ENCODE measurements at places on chromosomes 5 and 9.

GRCh38 chr9:14306672-14307660 lies 7.0 kb downstream of the NFIB start:
- no peak for DNase-seq

GRCh38 chr5:131630208-131630962 lies 4.6 kb downstream of the RAPGEF6 start:
- no peak for DNase-seq

GRCh38 chr5:352639-353611 lies 31.4 kb downstream of the AHRR start:
- DNase-seq = no peak

DNA sequence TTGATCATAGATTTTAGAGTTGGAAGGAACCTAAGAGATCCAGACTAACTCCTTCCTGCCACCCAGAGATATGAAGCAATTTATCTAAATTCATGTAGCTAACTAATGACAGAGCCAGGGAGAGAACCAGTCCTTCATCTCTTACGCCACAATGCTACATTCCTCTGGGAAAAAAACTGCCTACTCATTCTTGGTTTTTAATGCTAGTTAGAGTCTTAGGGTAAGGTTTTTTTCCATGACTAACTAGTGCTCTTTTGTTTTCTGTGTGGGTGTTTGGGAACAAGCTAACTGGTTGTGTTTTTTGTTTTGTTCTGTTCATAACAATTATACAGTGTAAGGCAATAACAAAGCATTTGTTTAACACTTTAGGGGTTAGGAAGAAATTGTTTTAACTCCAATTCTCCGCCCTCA lies 52.4 kb downstream of the SLC44A1 start:
- DNase-seq = no peak

DNA sequence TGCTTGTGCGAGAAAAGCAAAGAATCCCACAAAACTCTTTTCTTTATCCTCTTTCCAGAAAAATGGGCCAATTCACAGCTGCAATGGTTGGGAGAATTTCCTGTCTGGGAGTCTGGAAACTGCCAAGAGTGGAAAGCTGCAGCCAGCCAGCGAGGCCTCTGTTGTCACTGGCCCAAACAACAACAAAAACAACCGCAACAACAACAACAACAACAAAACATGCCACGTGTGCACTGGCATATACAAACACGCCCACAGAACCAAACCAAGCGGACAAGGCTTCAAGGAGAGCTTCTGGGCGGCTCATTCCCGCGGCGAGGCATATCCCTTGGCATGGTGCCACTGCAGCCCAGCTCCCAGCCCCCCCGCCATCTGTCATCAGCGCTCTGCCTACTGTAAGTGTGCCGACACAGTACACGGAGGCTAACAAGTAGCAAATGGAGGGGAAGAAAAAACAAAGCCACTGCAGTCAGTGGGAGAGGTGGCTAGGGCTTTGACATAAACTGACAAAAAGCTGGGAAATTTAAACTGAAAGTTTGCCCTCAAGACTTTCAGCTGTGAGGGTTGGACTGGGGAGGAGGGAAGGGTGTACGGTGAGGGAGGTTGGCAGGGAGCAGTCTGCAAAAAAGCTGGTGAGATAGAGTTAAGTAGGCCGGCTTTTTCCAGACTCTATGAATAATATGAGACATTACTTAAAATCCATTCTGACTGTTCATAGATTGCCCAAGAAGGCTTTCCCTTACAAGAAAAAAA lies 165.0 kb upstream of the ZNF462 start:
- DNase-seq = no peak

GRCh38 chr5:138978080-138978479 lies 102.9 kb upstream of the LRRTM2 start:
- DNase-seq = no peak

DNA sequence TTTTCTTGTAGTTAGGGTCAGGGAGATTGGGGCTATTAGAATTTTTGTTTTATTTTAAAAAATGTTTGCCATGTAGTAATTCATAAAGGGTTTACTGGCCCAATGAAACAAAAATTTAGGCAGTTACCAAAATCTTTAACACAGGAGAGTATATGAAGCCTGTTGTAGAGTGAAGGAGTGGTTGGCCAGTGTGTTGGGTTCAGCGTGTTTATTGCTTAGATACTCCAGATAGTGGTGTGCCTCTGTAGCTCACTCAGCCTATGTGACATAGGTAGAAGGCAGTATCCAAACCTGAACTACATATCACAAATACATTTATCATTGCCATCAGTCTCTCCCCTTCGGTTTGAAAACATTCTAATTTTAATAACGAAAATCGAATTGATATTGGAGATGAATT lies 1.2 kb downstream of the TEK start:
- no peak for DNase-seq

- peak; percentile 77 for DNase-seq
Measured at GRCh38 chr9:136784249-136784996, 6.7 kb upstream of the TMEM141 start.

DNA sequence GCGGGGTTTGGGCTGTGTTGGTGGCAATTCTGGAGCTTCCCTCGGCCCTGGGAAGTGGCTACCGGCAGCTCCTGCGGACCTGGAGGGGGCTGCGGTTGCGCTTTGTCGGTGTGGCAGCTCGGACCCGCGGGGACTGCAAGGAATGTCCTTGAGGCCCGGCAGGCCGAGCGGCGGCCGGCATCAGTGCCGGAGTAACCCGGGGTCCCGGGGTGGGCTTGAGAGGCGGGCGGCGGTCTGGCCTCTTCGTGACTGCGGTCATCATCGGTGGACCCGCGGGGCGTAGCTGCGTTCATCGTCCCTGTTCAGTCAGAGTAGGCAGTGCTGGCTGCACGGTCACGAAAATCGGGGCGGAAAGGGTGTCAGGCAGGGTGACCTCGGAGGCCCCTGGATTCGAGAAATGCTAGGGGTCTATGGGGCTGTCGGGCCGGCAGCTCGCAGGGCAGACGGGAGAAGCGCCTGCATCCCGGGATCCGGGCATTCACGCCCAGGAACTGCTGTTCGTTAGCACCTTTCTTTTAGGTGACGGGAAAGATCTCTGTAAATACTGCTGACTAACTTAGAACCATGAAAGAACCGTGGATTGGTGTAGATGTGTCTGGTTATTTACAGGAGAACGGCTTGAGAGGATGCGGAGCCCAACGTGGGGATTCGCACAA lies 474 bp downstream of the HMGCR start:
- peak; percentile 41 for DNase-seq

GRCh38 chr5:5424736-5425135 lies 2.3 kb downstream of the ICE1 start:
- no peak for DNase-seq

DNA sequence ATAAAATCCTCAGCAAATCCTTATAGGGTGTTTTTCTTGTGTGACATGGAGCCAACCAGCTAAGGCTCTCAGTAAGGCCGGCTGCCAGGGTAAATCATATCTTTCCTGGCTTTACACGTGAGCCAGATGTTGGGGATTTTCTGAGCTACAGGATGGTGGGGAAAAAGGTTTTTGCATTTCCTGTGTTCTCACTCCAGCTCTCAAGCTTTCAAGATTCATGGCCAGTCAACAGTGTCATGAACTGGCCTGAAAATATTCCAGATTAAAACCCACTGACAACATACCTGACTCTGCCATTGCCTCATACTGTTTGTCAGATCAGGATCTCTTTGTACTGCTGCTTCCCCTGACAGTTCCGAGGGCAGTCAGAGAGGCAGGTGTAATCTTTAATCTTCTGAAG lies 306.9 kb downstream of the GLIS3 start:
- no peak for DNase-seq

DNA sequence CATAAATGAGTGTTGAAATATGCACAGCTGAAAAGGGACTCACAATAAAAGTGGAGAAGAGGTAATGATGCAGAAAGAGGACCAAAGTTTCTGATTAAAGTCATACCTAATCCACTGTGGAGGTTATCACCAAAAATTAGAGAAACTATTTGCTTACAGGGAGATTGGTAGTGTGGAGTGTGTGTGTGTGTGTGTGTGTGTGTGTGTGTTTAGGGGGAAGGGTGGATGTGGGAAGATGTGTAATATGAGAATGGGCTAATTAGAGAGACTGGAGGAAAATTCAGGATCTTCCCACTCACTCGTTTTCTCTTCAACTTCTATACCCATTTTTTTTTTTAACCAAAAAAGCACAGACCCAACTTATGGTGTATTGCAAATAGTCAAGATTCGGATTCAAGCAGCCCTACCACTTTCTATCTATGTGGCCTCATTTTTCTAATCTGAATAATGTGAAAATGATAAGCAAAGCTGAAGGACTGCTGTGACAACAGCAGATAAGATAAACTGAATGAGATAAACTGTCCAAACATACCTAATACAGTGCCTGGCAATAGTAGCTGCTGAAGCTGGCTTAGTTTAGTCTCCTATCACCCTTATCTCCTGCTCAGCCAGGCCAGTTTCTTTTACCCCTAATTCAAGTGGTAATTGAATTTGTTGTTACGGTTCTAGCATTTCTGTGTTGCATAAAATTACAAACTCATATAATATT lies 501.1 kb downstream of the KDM4C start:
- DNase-seq = no peak

DNA sequence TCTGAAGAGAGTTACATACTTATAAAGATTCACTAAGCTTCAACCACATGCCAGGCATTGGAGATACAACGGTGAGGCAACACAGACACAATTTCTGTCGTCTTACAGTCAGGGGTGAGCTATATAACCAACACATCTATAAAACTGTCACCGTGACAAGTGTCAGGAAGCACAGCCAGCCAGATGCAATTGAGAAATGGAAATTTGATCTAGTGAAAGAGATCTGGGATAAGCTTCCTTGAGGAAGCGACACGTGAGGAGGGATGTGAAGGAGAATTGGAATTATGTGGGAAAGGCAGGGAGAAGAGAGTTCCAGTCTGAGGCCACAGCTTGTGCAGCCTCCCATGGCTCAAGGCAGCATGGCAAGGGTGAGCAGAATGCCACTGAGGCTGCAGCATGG lies 50.9 kb upstream of the ZNF354B start:
- no peak for DNase-seq

DNA sequence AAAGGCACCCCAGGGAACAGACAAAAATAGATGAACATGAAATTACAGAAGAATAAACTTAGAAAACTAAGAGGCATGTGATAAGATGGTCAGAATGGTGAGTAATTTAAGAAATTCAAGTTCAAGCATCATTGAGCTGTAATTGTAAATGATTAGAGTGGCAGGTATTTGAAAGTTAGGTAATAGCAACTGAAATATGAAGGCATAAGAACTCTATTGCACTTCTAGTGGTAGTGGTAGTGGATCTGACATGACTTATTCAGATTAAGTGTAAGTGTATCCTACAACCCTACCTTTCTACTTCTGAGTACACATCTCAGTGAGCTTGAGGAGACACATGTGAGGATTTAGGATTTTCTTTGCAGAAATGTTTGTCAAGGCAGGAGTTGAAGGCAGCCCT lies 192.9 kb upstream of the RIOK2 start:
- DNase-seq = no peak

DNA sequence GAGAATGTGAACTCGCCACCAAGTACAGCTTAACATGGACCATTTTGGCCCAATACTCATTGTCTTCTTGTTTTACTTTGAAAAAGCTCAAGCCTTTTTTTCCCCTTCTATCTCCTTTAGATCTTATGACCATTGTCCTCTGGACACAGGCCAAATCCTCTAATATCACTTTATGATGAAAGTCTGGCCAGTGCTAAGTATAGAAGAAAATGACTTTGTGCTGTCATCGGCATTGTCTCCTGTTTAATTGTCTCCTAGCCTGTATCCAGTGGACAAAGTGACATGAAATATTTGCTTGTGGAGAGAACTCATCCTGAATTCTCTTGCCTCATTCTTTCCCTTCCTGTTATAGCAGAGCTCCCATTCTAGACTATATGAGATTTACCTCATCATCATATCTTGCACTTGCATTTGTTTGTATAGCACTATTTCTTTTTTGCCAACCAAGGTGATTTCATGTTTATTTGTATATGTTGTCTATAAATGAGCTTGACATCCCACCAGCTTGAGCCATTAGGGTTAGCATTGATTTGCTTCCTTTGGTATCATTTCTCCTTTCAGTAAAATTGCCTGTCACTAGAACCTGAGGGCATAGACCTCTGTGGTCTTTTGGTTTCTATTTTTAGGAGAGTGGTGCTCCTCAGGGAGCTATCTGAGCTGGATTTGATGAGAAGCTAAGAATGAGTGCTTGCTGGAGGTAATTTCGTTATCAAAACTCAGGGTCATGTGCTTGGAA lies 18.8 kb upstream of the TNFAIP8 start:
- DNase-seq = peak; percentile 65

GRCh38 chr9:76634356-76635054 lies 129.7 kb upstream of the PCA3 start:
- peak; percentile 20 for DNase-seq

- DNase-seq = no peak
Measured at GRCh38 chr5:64838803-64839202, 70.1 kb downstream of the CWC27 start.

DNA sequence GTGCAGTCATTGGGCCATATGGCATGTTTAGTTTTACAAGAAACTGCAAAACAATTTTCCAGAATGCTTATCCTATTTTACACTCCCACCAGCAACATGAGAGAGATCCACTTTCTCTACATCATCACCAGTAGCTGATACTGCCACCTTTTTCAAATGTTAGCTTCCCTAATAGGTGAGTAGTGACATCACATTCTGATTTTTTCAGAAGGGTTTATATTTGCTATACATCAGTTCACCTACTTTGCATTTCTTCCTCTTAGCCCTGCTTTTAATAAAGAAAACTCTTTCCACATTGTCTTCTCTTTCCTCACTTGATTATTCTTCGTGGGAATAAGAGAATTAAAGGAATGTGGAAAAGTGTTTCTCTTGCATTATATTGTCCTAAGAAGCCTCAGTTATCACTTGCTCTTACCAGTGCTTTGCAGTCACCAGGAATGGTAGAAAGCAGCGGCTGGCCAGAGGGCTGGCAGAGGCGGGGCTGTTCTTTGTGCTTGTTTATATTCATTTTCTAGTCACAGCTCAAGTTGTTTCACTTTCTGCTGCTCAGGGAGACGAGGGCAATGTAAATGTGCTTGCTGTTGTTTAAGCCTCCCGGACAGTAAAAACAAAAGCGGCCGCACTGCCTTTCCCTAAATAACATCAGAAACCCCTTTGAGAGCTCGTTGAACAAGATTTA lies 164.8 kb downstream of the HSD17B3 start:
- DNase-seq = peak; percentile 79

DNA sequence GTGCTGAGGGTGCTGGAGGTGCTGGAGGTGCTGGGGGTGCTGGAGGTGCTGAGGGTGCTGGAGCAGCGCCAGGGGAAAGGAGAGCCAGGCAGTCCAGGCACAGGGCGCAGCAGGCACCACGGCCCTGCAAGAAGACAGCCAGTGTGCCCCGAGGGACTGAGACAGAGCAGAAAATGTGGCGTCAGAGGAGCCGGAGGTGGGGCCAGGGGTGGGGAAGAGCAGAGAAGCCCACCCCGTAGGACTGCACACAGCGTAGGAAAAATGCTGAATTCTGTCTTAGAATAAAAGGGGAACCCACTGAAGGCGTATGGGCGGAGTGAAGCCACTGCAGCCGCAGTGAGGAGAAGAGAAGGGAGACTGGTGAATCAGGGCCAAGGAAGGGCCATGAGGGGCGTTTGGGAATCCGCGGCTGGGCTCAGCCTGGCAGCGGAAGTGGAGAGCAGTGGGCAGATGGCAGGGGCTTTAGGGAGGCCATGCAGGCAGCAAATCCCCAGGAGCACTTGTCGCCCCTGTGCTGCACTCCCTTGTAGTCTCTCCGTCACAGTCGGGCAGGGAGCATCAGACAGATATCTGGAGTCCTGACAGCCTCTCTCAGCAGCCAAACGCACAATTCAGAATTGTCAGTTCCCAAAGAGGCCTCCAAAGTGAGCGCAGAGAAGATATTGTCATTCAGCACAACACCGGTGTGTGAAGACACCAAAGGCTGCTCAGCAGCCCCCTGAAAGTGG lies 35.9 kb upstream of the LECT2 start:
- DNase-seq = no peak

GRCh38 chr9:78150312-78150982 lies 85.4 kb upstream of the CEP78 start:
- DNase-seq = no peak

GRCh38 chr9:109934136-109934856 lies 154.3 kb downstream of the PALM2AKAP2 start:
- no peak for DNase-seq

Measured in NAMALWA (cell line).